GM23248 (cell line): ENCODE measurements at places on chromosomes 6 and 20. TPM values are rescaled to one million over a fixed set of nuclear protein-coding genes. Genes with fewer than 3 reads are reported as not detected.

DNA sequence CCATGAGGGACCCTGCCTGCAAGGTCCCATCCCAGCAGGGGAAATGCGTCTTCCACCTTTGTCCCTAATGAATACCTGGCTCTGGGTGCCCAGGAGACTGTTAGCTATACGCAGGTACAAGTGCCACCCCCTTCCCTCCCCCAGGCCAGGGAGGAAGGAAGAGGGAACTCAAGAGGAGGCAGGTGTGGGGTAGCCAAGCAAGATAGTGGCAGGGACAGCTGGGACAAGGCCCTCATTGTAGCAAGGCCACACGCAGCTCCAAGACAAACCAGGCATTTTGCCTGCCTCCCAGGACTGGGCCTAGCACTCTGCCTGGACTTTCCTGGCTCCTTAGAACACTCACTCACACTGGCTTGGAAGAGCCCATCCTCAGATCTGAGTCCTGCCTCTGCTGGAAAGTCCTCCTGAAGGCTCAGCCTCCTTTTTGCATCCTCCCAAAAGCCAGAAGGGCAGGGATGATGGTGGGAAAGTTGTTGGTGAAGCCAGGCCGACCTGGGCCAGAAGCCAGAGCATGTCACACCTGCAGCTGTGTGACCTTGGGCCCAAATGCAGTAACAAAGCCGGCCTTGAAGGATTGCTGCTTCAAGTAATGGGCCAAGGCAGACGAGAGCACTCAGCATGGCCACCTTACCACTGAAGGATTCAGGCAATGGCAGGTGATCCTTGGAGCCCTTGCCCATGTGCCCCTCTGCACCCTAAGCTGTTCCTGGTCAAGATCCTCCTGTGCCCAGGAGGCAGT lies 27.7 kb downstream of the SNPH start:
- no peak for DNase-seq

DNA sequence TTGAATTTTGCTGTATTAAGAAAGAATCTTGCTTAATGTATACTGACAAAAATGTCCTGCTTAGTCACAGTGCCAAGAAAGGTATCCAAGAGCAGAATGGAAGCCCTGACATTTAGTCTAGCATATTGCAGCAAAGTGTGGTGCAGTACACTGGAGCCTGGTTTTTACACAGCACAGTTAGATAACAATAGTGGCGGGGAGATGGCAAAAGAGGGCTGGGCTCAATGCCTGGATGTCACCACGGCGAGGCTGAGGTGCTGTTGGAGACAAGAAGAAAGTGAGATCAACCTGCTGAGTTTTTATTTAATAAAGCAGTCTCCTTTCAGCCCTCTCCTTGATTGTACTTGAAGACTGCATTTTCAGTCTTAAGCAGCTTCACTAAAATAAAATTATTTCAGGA lies 426.0 kb downstream of the LMBRD1 start:
- DNase-seq = no peak

DNA sequence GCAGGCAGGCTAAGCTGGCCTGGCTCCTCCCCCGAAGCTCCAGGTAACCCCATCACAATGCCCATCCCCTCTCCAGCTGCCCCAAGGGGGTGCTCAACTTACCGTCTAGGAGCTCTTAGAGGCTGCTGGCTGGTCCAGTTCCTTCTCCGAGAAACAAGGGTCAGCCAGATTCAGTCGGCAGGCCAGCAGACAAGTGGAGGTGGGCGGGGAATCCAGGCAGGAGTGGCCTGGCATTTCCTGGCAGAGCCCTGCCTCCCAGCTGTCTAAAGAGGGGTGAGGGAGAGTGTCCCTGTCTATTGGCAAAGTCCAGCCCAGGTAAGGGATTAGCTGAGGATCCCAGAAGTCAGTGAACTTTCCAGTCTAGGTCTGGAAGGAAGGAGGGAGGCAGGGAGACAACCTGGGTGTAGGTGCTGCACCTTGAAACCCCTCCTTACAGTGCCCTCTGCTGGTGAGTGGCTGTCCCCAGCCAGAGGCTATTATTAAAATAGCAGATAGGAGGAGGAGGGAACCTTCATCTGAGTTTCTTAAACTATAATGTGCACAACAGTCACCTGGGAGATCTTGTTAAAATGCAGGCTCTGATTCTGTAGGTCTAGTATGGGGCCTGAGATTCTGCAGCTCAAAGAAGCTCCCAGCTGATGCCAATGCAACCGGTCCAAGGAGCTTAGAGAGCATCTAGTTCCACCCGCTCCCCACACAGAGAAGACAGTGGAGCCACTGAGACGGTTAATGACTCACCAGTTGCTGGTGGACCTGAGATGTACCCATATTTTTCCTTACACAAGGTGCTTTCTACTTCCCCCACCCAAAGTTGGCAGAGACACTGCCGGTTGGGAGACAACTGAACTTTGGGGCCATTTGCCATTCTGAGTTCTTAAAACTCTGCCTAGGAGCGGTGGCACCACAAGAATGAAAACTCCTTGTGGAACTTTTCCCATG lies at the start of gene UNC5CL:
TSS of gene UNC5CL (minus strand) at position 162 of the 939 bp plus-strand sequence. CDS start 4,147 bp downstream, outside the sequence.
- DNase-seq = peak; percentile 54

- no peak for DNase-seq
These were observed 5.4 kb upstream of the DOK5 start for GRCh38 chr20:54469952-54470351.

GRCh38 chr6:97524811-97525210 lies 241.8 kb upstream of the MMS22L start:
- peak; percentile 0 for DNase-seq

Gene HDGFL1
- polyA plus RNA-seq = not detected in 2 replicates

Gene SIRPG
- polyA plus RNA-seq = not detected in 2 replicates

Gene RIPOR3
- polyA plus RNA-seq = 0.49 TPM in 2 replicates
